ENCODE measurements at places on chromosomes 2 and 18. TPM values are rescaled to one million over a fixed set of nuclear protein-coding genes. Genes with fewer than 3 reads are reported as not detected.

The MTA3 gene
- 26.3 TPM for total RNA-seq

The OTOS gene
- total RNA-seq: not detected

The MSTN gene
- 2.5 TPM for total RNA-seq

The AQP12B gene
- total RNA-seq: not detected

The GPR39 gene
- 1.7 TPM for total RNA-seq

The DCDC2C gene
- total RNA-seq: 0.49 TPM

The LMAN2L gene
- total RNA-seq: 19.7 TPM

The LOXL3 gene
- total RNA-seq: 11.1 TPM

The CENPA gene
- 1.2 TPM for total RNA-seq
